ENCODE measurements at places on chromosomes 6 and 20.
A peak's percentile ranks its signal among the peaks of the same experiment; 100 is the strongest.

GRCh38 chr20:23003881-23004460 lies 31.1 kb upstream of the SSTR4 start:
- no peak for DNase-seq

- peak; percentile 76 for DNase-seq
Measured at GRCh38 chr6:25027221-25027916, 91.6 kb upstream of the RIPOR2 start.

DNA sequence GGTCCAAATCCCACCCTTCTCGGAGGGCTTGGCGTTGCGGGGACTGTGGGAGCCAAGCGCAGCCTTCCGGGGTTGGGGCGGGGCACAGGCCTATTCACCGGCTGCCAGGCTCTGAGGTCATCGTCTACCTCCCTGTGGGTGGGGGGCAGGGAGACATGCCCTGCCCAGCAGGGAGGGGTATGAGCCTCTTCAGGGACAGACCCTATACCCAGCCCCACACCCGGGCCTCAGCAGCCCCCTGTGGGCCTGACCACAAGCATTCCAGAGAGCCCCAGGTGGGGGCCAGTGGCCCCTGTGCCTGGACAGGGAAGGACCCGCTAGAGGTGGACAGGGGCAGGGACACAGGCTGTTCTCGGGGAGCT lies 11.6 kb downstream of the LAMA5 start:
- no peak for DNase-seq

GRCh38 chr6:30981942-30982772 lies 1.4 kb upstream of the MUC21 start:
- no peak for DNase-seq

DNA sequence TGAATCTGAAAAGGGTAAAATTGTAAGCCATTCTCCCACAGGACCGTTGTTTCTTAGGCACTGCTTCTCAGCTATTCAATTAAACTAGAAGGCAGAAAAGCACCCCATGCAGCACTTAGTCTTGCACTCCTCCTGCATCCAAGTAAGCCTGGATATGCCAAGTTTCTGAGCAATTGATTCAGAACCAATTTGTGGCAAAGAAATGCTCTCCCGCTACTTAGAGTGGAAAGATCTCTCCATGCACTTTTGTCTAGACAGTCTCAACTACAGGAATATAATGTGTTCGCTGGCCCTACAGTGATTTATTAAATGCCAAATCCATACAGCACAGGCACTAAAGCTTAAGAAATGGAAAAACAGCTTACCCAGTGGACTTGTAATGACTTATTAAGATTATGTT lies 338.5 kb downstream of the HACE1 start:
- no peak for DNase-seq

DNA sequence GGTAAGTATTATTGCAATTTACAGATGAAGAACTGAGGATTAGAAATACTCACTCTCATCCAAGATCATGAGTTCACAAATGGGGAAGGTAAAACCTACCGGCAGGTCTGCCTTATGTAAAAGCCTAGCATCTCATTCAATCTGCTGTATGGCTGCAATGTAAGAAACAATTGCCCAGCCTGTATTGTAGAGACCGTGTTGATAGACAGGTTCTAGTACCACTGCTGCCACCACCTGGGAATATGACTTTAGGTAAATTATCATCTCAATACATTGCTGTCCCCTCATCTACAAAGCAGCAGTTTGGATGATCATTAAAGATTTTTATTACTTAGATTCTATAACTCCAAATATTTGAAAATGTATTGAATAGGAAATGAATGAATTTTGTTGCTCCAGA lies 23.3 kb upstream of the ARHGAP18 start:
- DNase-seq: no peak

DNA sequence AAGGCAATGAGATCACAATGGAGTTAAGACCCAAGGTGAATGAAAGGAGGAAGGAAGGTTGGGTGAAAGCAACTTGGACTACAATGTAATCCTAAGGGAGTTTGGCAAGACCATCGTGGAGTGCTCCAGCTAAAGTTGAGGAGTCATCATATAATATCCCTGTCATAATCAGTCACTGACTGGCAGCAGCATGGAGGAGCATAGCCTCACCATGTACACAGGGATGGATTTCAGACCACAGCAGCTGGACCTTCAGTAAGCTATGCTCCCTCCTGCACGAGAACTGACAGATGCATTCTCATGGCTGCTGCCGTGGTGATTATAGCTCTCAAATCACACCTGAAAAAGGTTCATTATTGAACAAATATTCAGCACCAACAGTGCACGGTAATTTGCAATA lies 43.0 kb downstream of the GOPC start:
- no peak for DNase-seq

Data from GM12892 (cell line).